ENCODE measurements at places on chromosomes 5 and 9. TPM values are rescaled to one million over a fixed set of nuclear protein-coding genes. Genes with fewer than 3 reads are reported as not detected.

DNA sequence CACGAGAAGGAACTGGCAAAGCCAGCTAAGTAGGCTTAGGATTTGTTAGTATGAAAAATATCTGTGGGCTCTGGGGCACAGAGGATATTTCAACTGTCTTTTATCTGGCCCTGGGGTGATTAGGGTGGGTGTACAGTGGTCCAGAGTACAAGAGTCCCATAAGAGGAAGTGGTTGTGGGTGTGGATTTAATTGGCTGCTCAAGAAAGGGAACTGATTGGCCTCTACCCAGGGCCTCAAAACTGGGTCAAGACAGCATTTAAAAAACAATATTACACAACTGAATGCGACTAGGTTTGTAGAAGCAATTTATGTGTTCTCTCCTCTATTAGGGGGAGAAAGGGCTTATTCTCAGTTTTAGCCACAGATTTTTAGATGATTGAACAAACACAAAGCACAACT lies 1353.4 kb upstream of the WWC1 start:
- no peaks in the 10 kb centered on the region for H3K36me3 ChIP-seq
- no peak overlapping the region for H3K4me3 ChIP-seq
- no peak for DNase-seq

GRCh38 chr5:106766916-106767315 lies 903.8 kb downstream of the EFNA5 start:
- no peaks in the 10 kb centered on the region for H3K27me3 ChIP-seq
- DNase-seq = no peak
- no peak overlapping the region for H3K4me3 ChIP-seq
- no peaks in the 10 kb centered on the region for H3K4me1 ChIP-seq

DNA sequence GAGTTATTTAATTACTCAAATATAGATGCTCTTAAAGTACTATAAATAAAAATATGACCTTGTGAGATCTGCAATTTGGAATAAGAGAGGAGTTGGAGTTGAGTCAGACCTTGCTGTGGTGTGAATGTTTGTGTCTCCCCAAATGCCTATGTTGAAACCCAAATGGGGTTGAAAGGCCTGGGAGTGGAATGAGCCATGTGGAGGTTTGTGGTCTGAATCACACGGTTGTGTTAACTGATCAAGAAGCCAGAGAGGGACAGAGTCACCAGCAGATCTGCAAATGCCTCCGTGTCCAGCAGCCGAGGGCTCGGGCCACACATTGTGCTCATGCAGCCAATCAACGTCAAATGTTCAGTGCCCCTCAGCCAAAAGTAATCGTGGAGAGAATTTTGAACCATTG lies 404.4 kb downstream of the ICE1 start:
- no peak overlapping the region for H3K4me3 ChIP-seq
- no peaks in the 10 kb centered on the region for H3K36me3 ChIP-seq
- DNase-seq = no peak
- H3K4me1 ChIP-seq = no peaks in the 10 kb centered on the region
- no peak overlapping the region for H3K27ac ChIP-seq

DNA sequence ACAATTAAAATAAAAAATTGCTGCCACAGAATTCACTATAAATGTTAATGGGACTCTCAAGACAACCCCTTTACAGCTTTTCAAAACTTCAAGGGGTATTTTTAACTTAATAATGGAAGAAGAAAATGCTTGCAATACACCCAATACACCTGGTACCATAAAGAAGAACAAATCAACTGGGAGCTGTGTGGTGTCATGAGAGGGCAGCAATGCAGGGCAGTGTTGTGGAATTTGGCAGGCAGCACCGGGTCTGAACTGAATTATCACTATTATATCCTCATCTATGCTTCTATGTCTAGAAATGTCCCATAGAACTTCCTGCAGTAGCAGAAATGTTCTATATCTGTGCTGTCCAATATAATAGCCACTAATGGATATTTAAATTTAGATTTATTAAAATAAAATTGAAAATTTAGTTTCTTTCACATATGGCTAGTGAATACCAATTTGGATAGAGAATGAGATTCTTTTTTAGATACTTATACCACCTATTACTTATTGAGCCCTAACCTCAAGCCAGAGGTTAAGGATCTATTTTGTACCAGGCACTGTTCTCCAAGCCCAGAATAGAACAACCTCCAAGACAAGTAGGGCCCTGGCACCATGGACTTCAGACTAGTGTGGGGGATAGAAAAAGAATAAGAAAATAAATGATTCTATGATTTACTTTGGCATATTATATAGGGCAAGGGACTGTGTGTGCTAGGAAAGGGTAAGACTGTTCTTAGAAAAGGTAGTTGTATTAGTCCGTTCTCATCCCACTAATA lies 265.3 kb downstream of the PDE4D start:
- no peak overlapping the region for H3K4me3 ChIP-seq
- no peaks in the 10 kb centered on the region for H3K36me3 ChIP-seq
- no peak for DNase-seq
- H3K4me1 ChIP-seq = no peaks in the 10 kb centered on the region
- H3K27me3 ChIP-seq = no peaks in the 10 kb centered on the region

The FOXI1 gene
- not detected for total RNA-seq
